ENCODE measurements at places on chromosomes 16 and 17. TPM values are rescaled to one million over a fixed set of nuclear protein-coding genes. Genes with fewer than 3 reads are reported as not detected.

The CNGB1 gene
- not detected for polyA plus RNA-seq

The NUDT21 gene
- 104 TPM for polyA plus RNA-seq

The MYH13 gene
- not detected for polyA plus RNA-seq

The CD300LB gene
- not detected for polyA plus RNA-seq

The TMC8 gene
- polyA plus RNA-seq: 61.8 TPM

The PYCARD gene
- 82.9 TPM for polyA plus RNA-seq

The CRYBA1 gene
- polyA plus RNA-seq: not detected
